ENCODE measurements at places on chromosomes 3 and 15.
A peak's percentile ranks its signal among the peaks of the same experiment; 100 is the strongest.

DNA sequence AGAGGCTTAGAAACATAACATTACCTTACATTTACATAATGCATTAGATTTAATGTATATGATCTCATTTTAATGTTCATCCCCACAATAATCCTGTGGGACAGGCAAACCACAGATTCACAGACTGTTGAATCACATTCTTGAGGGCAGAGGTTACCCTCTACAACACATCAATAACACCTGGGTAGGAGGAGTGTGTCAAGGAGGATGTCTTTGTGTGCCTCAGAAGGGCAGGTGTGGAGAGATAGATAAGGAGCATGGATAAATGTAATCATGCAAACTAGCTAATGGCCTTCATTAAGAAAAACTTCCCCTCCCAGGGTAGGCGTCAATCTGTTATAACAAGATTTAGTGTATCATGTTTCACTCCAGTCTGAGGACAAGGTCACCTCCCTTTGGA is 12.9 kb upstream of the MB21D2 start:
- no peak for DNase-seq

DNA sequence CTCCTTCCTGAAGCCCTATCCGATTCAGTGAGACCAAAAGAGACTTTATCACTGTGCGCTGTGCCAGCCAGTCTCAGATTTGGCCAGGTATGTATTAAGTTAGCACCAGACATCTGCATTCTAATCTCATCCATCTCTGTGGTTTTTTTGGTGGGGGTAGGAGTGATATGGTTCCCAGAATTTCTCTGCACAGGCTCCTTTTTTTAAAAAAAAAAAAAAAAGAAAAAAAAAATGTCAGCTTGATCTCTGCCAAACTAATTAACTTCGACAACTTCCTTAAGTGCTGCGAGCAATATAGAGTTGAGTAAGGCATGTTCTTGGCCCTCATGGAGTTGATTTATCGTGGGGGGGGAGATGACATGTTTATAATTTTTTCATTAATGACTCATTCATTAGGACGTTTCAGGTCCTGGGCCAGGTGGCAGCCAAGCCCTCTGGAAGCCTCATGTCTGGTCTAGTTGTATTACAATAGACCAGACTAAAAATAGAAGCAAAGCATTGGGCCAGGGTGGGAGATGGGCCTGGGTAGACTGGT is 12.9 kb downstream of the SLCO3A1 start:
- no peak for DNase-seq

GRCh38 chr3:195019335-195019734 is 251.6 kb downstream of the XXYLT1 start:
- DNase-seq = no peak

- no peak for DNase-seq
Measured at GRCh38 chr3:116300226-116300625, 145.1 kb downstream of the LSAMP start.

GRCh38 chr15:95018888-95019545 is 787.7 kb downstream of the MCTP2 start:
- no peak for DNase-seq

DNA sequence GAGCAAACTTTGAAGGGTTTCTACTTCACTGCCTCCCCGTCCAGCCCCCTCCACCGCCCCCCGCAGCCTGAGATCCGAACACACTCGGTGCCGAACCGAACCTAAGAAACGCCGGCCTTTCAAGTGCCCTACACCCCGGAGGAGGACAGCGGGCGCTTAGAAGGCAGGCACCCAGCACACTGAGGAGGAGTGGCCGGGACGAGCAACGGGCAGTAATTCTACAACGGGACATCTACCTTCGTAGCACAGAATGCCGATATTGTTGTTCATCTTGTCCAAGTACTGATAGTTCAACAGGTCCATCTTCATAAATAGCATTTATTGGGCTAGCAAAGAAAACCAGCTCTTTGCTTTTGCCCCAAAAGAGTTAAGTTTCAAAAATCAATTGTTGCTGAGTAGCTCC is 513 bp downstream of the VGLL4 start:
- peak; percentile 28 for DNase-seq
